Erythroblast (primary cell): ENCODE measurements at places on chromosomes 1 and 21.

DNA sequence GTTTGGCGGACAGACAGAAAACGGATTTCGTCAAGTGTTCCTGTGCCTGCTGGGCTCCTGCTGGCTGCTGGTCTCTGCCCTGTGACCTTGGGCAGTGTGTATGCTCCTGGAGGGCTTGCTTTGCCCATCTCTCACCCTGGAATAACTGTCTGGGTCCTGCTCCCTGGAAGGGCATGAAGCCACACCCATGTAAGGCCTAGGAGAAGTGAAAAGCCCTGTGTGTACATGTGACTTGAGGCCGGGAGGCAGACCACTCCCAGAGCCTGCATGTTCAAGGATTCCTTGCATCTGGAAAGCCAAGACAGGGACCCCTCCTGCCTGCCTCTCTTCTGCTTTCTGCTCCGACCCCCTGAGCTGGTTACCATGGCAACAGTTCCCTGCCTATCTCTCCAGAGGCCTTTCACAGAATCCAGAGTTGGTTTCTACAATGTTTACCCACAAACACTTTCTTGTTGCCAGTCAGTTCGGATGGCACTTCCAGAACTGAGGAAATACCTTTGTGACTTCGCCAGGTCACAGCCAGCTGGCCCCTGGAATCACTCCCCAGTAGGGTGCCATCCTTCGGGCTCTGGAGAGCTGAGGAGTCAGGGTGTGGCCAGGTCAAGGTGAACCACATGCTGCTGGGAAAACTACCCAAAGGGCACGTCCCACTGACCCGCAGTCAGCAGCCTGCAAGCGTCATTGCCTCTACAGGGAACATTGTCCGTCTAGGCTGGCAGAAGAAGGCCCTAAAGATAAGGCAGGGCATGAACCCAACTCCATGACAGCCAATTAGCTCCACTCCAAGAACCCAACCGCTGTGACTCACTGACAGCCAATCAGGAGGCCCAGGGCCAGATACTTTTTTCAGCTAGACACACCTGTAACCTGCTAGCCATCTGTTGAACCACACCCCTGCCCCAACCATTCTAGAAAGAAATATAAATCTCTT is 14.7 kb upstream of the GPR37L1 start:
- DNase-seq: peak; percentile 29

DNA sequence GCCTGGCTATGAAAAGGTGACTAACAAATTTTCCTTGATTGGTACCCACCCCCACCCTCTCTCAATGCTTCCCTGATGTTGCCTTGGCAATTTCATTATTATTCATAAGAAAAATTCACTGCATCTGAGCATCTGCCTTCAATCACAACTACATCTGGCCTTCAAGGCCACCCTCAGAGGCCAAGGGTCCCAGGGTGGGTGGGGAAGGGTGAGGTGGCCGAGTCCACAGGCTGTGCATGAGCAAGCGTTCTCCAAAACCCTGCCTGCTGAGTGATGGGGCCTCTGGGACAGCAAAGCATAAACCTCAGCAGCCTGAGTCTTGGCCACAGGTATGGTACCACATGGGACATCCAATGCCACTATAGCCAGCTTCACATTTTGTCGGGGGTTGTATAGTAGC is 198.7 kb downstream of the SLC35F3 start:
- no peak for DNase-seq

DNA sequence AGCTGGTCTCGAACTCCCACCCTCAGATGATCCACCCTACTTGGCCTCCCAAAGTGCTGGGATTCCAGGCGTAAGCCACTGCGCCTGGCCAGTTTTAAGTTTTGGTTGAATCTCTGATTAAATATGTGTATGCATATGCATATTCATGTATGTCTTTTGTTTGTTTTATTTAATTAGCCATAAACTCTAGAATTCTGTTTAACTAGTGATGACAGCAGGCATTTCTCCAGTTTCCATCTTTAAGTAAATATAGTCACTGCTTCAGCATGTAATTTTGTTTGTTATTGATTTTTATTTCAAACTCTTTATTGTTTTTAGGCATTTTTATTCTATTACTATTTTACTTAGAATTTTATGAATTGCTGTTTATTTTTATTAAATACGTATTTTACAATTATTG is 58.0 kb downstream of the NUF2 start:
- DNase-seq: no peak

DNA sequence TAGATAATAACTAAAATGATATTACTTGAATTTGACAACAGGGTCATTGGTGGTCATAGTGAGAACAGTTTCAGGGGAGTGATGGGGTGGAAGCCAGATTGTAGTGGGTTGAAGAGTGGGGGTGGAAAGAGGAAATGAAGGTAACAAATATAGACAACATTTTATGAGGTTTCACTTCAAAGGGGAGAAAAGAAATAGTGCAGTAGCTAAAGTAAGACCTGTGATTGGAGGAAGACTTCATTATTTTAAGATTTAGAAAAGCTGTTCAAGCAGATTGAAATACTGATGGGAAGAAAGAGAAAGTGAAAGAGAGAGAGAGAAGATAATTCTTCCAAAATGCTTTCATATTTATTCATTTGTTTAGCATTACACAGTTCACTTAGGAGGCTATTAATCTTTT is 52.0 kb upstream of the KCNA3 start:
- DNase-seq: no peak

DNA sequence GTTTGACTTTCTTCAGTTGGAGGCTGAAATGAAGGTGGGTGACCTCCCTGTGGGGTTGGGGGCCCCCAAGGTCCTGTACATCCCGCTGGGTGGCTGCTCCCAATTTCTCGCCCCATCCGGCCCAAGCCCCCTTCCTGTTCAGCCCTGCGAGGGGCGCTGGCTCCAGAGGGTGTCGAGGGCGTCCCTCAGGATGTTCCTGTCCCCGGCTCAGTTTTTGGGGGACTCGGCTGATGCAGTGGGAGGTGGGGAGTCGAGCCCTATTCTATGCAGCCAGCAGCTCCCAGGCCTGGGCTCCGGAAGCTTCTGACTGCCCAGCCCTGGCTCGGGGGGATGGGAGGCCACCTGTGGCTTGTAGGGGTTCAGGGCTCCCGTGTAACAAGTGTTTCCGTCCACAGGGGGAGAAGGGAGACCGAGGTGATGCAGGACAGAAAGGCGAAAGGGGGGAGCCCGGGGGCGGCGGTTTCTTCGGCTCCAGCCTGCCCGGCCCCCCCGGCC is 38.2 kb downstream of the SLC19A1 start:
- no peak for DNase-seq

- DNase-seq: peak; percentile 79
Observed at GRCh38 chr1:37945743-37946702, 830 bp downstream of the INPP5B start.

- peak; percentile 72 for DNase-seq
Observed at GRCh38 chr1:207321790-207322645, 540 bp downstream of the CD55 start.

- no peak for DNase-seq
Observed at GRCh38 chr1:110515891-110516290, 3.1 kb downstream of the KCNA10 start.

DNA sequence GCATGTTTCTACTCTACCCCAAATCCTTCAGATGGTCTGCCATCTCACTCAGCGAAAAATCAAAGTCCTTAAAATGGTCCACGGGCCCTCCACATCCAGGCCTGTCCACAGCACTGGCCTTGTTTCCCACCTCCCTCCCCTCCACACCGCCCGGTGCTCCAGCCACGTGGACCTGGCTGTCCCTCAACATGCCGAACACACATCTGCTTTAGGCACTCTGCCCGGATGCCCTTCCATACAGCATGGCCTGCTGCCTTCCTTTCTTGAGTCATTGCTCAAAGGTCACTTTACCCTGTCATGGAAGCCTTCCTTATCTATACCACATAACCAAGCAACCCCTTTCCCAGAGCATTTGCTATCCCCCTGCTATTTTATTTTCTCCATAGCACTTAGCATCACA is 143.0 kb downstream of the DNM3 start:
- DNase-seq: no peak

DNA sequence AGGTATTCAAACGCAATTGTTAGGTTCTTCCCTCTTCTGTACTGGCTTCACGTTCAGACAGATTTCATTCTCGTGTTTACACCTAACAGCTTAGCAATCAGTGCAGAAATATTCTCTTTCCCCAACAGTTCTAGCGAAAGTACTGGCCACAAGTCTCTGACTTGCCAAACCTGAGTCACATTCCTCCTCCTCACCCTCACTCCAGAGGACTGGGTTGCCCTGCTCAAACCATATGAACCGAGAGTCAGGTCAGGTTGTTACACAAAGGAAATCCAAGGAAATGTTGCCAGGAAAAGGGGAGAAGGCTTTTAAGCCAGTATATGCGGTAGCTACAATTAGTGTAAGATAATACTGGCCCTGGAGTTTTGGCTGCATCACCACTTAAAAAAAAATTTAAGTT is 282.5 kb downstream of the RGS7 start:
- no peak for DNase-seq

- DNase-seq: no peak
Observed at GRCh38 chr1:198622001-198622400, 16.8 kb upstream of the PTPRC start.

GRCh38 chr21:39537571-39537970 is 75.2 kb upstream of the B3GALT5 start:
- no peak for DNase-seq

- no peak for DNase-seq
Observed at GRCh38 chr1:203776636-203777035, 11.7 kb downstream of the LAX1 start.

DNA sequence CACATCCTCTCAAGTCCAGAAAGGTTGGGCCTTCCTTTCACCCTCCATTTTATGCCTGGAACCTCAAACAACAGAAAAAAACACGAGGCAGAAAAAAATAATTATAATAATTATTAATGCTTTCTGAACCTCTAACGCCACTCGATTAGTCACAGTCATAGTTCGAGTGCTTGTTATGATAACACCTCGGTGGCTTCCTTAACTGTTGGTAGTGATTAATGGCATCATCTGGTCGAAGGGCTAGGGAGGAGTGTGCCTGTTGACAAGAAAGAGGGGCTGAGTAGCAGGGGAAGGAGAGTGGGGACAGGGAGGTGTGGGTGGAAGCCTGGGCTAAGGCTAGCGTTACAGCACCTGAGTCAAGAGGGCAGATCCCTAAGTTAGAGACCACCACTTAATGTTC is 21.3 kb upstream of the IL10 start:
- DNase-seq: no peak
